ENCODE measurements at places on chromosomes 11 and 22.

DNA sequence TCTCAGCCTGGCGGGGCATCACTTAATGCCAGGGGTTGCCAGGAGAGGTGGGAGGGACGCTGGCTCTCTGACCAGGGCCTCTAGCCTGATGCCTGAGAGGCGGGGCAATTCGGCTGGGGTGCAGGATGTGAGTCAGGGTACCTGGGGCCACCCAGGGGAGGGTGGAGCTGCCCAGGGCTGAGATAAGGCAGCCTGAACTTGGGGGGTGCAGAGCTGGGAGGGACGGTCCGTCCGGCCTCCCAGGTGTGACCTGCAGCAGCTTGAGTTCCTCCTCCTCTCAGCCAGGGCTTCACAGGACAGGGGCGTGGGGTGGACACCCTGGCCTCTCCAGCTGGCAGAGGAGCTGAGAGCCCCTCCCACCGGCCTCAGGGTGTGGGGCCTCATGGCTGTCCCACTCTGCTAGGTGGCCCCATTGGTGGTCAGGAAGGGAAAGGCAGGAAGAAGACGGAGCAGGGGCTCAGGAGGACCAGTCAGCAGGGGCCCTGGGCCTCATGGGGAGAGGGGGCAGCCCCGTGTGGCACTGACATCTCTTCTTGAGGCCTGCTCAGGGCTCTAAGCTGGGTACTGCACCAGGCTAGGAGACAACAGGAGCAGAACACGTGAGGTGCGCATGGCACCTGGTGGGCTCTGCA is 942 bp upstream of the RPS6KA4 start:
- no peak for DNase-seq

DNA sequence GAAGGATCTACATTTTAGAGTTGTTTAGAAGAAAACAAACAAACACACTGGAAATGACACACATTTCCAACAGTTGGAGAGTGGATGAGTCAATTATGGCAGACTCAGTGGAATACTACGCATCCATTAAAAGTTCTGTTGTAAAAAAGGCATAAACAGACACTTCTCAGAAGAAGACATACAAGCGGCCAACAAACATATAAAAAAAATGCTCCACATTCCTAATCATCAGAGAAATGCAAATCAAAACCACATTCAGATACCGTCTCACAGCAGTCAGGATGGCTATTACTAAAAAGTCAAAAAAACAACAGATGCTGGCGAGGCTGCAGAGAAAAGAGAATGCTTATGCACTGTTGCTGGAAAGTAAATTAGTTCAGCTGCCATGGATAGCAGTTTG is 298.2 kb downstream of the DDX10 start:
- DNase-seq: no peak

GRCh38 chr11:606245-606644 is 9.5 kb downstream of the IRF7 start:
- DNase-seq: no peak

- no peak for DNase-seq
Observed at GRCh38 chr22:32866953-32867352, 65.4 kb downstream of the TIMP3 start.
